Gastroesophageal sphincter (tissue), 4 donors: ENCODE measurements at places on chromosomes 1 and 21.
A peak's percentile ranks its signal among the peaks of the same experiment; 100 is the strongest.

DNA sequence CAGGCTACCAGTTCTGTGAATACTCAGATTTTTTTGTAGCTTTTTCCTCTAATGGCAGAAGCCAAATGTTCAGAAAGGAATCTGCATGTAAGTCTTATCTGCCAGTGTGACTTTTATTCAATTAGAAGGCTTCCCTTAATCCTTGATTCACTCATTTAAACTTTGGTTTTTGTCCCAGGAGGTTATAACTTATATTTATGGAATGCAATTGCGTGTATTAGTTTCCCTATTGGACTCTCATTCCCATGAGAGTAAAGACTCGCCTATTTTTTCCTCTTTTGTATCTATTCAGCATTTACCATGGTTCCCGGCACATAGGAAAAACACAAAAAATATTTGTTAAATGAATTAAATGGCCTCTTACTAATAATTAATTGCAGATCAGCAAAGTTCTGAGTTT, 3.5 kb downstream of the NTMT2 start:
- ATAC-seq, result no peak

DNA sequence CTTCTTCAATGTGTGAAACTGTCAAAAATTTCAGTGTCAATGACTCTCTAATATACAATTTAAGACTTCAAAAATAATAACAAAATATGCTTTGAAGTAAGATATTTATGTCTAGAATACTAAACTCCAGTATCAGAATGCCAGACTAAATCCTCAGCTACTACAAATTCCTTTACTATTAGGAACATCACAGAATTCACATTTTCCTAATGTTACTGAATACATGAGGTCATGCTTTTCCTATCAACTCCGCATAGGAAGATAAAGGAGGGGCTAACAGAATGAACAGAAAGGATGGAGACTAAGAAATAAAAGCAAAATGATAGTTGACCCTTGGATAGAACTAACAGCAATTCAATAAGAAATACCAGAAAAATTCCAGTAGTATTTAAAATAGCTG, 292.7 kb downstream of the SDCCAG8 start:
- no peak for ATAC-seq

DNA sequence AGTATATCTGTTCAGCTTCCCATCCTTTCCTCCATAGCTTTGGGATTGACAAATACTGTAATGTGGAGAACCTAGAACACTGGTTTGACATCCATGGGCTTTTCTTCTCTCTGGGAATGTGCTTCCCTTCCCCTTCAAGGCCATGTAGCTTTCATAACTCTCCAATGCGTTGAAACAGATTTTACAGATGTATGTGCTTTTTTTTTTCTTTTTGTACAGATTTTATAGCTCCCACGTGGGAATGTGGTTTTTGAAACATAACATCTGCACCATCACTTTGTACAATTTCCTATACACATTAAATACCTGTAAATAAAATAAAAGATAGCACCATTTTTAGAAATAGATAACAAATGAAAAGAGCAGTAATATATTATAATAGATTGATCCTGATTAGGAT, 138.5 kb upstream of the TMPRSS15 start:
- no peak for ATAC-seq

DNA sequence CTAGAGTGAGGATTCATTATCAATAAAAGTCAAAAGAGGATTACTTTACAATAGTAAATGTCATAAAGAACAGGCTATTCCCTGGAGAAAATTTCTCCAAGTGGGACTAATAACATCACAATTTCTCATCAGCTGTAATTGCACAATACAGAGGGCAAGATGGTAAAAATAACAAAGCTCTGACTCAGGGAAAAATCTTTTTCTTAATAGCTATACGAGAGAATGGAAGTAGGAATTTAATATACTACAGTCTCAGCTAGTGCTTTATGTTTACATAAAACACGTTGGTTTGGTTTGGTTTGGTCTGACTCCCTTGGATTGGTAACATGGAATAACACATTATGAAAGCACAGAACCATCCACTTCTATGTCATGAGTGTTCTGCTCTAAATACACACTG, 397.6 kb downstream of the LRRIQ3 start:
- peak; percentile 28 for ATAC-seq
